Amygdala (tissue), 56 donors: ENCODE measurements at places on chromosomes 12 and 14.

DNA sequence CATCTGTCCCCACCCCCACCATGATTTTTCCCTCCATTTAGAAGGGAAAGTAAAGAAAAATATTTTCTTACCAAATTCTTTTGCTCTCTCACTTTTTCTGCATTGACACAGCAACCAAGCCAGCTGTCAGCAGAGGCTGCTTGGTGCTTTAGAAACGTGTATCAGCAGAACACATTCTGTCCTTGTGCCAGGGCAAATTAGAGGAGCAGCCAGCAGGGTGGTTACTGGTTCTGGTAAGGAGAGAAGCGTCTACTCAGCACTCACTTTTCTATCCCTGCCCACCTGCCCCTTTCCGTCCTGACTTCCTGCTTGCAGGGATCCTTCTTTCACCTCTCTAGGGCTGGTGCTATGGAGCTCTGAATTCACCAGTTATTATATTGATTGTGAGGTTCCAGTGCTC lies 327.5 kb upstream of the PDE3A start:
- no peak for DNase-seq

GRCh38 chr14:78835909-78836308 lies 665.7 kb downstream of the NRXN3 start:
- DNase-seq, result no peak

DNA sequence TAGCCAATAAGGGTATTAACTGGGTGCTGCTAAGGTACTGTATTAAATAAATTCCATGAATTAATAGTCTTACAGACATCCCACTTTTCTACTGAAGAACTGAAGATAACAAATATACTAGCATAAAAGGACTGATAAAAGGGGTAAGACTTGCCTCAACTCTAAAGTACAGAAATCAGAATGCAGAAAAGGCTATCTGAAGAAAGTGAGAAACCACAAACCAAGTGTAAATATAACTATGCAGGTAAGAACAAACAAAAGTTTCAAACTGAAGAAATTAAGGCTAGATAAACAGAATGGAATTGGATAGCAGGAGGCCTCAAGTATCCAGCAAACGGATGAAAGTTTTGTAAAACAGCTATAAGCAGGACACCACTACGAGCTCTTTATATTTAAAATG lies 29.5 kb downstream of the YAF2 start:
- DNase-seq, result no peak

DNA sequence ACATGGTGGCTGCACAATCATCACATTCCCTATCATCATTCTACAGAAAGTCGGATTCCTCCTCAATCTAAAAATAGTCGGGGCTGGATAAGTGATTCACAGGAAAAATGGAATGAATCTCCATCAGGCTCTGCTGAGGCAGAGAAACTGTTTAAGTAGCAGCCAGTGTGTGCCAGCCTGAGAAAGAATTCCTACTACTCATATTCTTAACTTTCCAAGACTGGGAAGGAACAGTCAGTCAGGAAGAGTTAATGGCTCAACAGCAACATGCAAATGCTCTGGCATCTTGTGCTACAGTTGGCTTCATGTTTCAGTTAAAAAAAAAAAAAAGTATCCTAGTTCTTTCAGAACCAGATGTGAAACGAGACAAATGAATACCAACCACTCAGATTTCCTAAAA lies 187.0 kb downstream of the GRIP1 start:
- DNase-seq, result no peak

DNA sequence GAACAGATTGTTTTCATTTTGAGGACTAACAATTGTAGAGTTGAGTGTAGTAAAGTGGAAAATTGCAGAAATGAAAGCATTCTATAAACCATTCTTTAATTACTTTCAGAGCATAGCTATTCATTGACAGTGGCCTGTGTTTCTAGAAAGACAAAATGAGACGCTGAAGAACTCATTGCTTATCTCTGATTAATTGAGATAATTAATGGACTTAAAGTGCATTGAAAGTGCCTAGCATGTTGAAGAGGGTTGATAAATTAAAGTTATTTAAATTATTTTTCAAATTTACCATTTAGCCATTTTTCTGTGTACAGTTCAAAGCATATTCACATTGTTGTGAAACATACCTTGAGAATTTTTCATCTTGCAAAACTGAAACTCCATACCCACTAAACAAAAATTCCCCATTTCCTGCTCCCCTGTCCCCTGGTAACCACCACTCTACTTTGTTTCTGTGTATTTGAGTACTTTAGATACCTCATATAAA lies 57.4 kb downstream of the DAAM1 start:
- no peak for DNase-seq

DNA sequence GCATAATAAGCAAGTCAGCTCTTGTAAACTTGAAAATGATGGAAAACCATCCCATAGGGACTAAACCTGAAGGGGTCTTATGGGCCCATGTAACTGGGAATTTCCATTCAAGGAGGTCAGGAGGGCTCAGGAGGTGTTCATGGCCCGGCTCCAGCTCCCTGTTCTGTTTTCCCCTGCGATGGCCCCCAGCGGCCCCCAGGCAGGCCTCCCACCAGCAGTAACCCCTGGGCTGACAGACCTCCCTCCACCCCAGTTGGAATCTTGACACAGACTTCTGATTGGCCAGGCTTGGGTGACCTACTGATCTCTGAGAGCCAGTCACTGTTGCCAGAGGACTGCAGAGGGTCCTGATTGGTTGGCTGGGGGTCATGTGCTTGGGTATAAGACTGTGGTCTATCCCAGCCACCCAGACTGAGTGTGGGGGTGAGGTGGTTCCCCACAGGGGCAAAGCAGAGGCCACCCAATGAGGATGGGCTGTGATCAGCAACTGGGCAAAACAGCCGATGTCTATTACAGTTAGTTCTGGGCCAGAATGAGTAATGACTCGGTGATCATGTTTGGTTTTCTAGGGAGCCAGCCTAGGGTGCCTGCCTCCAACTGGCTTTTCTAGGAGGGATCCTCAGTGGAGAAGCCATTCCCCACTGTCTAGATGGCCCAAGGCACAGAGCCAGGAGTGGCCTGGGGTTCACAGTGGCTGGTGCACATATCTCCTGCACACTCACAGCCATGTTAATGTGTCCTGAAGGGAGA lies 27.0 kb downstream of the RHOF start:
- DNase-seq, result no peak

GRCh38 chr14:68627050-68627867 lies 165.6 kb downstream of the ZFP36L1 start:
- no peak for DNase-seq

- DNase-seq, result no peak
Measured at GRCh38 chr14:100234511-100234910, 4.4 kb upstream of the YY1 start.

GRCh38 chr14:64906022-64906421 lies 8.2 kb upstream of the CHURC1 start:
- no peak for DNase-seq

GRCh38 chr12:34403706-34404376 lies 381.5 kb downstream of the ALG10 start:
- DNase-seq, result no peak

- DNase-seq, result no peak
Measured at GRCh38 chr12:109757671-109758265, 44.1 kb downstream of the FAM222A start.

DNA sequence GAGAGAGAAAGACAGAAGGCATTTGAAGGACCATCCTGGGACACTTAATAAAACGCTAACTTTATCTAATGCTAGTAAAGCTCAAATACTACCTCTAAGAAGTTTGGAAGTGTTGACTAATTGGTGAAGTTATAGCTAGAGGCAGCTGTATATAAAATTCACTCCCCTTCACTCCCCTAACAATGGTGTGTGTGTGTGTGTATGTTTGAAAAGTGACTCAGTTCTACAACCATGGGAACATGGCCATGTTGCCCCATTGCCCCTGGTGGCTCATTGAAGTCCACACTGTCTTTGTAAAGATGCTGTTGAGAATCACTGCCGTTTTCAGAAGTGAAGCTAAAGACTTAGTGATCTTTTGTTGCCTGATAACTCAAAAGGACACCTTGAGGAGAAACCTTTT lies 262.4 kb downstream of the NPAS3 start:
- no peak for DNase-seq

DNA sequence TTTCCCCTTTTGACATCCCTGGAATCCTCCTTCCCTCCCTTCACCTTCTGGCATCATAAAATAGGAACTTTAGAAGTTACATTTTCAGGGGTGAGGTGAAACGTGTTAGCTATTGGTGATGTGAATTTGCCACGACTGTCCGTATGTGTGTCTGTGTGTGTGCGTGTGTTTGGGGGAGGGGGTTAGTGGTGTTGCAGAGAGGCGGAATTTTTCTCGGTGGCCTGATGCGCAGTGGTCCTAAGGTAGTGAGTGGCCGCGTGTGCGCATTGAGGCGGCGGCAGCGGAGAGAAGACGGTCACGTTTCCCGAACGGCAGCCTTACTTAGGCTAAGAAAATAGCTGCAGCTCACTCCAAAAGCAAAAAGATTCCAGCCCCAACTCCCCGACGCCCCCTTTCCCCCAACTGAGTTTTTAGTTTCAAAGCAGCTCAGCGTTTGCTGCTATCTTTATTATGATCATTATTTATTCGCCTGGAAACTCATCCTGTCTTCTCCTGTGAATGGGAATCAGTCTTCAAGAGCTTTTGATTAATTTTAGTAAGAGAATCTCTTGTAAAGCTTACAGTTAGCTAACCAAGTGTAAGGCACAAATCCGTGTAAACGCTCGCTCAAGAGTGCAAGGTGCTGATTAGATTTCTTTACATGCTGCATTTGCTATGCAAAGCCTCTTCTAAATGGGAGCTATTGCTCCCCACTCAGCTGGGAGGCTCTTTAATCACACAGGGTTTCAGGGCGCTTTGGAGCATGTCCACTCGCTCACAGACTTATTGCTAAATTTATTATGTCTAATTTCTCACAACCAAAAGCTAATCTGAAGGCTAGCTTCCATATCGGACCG lies 4.7 kb downstream of the FLRT2 start:
- DNase-seq, result no peak

DNA sequence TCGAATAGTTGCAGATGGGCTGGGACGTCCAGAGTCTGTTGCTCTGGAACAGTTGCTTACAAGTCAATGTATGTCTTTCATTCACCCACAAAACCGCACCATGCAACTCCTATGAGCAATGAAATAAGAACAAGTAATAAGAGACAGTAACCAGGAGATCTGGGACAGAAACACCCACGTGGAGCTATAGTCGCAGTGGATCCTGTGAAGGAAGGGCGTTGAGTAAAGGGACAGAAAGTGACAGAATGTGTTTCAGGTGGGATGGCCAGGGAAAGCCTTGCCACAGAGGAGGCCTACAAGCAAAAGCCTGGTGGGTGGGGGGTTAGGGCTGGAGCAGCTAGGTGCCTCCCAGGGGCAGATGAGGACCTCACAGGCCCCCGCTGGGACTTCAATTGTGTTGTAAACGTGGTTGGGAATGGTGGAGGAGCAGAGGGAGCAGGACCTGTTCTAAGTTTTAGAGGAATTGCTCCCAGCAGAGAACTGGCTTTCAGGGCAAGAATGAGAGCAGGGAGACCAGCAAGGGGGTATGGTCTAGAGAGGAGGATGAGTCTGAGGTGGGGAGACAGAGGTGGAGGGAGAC lies 86.7 kb upstream of the FZD10 start:
- no peak for DNase-seq

DNA sequence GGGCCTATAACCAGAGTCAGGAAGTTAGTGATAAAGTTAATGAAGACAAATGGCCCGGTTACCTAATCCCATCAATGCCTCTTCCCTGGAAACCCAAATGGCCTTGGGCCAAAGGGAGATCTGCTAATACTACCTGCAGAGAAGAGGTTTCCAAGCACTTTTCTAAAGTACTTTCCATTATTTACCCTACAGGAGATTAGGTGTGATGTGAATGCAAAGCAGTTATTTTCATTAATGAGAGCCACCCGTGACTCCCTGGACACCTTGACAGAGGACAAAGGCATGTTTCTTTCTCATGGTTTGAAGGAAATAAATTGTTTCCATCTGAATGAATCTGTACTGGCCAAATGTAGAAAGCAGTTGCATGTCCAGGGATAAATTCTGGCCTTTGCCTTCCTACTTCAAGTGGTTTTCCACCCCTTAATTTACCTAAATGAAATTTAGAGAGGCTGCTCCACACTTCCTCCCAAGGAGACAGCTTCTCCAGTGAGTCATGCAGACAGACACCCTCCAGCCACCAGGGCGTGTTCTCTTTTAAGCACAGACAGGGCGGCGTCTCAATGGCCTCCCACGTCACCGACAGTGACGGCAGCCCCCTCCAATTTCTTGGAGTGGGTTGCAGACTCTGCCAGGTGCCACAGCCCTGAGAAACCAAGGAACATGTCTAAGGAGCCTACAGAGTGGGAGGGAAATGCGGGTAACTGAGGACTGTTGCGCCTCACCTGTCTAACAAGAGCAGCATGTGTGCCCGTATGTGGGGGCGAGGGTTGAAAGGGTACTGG lies 43.9 kb upstream of the GNPNAT1 start:
- no peak for DNase-seq

DNA sequence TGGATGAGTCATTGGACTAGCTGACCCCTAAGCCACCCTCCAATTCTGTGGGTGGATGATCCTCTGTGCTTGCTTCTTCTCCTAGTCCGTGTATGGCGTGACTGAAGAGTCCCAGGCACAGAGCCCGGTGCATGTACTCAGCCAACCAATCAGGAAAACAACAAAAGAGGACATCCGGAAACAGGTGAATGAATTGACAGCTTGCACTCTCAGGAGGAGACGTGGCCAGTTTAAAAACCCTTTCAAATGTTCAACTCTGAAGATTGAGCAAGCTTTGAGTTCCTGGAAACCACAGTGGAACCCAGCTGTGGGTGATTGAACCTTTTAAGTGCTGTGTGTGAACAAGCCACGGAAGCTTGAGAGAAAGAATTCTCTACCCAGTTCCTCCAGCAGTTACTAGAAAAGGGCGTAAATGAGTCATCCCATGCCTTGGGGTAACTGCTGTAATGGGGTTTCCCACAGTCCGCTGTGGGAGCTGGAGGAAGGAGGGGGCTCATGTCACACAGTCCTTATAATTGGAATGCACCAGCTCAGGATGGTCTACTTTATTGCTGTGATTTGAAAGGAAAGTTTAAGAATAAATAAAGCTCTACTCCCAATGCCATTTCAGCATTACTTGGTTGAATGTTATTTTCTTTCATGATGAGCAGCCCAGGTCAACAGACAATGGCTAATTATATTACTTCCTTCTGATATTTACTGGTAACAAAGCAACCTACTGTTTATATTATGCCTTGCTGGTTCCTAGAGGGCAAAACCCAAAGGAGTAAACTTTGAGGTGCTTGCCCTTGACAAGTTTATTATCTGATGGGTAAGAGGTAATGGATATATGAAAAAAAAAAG lies 417.0 kb downstream of the DPF3 start:
- no peak for DNase-seq
